NCI-H1436 treated with DMSO at 0.1 percent for 48 hours (cell line): ENCODE measurements at places on chromosomes 2 and 18.

DNA sequence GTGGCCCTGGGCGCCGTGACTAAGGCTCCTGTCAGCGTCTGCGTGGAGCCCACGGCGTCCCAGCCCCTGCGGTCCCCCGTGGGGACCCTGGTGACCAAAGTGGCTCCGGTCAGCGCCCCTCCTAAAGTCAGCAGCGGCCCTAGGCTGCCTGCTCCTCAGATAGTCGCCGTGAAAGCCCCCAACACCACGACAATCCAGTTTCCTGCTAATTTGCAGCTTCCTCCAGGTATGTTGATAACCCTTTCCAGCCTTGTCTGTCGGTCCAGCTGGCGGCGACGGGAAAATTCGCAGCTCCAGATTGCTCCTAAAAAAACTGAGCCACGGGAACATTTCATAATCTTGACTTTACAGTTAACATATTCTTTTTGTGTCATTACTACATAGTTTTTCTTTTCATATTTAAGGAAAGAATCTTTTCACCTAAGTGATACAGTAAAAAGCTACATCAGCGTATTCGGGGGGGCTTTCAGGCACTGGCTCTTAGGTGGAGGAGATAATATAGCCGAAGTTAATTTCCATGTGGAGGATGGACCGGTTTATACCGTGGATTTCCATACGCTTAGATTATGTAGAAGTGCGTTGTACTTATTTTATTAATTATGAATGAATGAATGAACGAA lies 916 bp downstream of the TAF4B start:
- DNase-seq = no peak

DNA sequence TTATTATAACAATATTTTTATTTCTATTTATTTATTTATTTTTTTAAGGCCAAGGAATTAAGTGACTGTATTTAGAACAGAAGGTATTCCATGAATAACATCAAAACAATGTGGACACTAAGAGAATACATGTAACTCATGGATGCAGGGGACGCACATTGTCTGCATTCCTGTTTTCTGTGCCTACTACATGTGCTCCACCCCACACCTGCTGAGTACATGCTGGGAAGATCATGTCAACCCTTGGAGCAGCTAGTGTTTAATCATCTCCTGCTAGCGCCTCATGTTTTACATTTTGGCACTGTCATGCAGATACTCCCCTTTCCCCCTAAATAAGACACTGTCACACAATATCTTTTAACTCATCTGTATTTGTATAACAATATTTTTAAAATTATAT lies 29.3 kb downstream of the DPYSL5 start:
- DNase-seq = no peak

GRCh38 chr18:55997151-55997561 lies 409.2 kb upstream of the TCF4 start:
- no peak for DNase-seq

- DNase-seq = no peak
Observed at GRCh38 chr18:9653390-9653789, 39.0 kb upstream of the PPP4R1 start.

GRCh38 chr2:118221536-118222272 lies 133.4 kb downstream of the INSIG2 start:
- DNase-seq = no peak

- no peak for DNase-seq
Observed at GRCh38 chr2:231573698-231574421, 18.8 kb upstream of the TEX44 start.

DNA sequence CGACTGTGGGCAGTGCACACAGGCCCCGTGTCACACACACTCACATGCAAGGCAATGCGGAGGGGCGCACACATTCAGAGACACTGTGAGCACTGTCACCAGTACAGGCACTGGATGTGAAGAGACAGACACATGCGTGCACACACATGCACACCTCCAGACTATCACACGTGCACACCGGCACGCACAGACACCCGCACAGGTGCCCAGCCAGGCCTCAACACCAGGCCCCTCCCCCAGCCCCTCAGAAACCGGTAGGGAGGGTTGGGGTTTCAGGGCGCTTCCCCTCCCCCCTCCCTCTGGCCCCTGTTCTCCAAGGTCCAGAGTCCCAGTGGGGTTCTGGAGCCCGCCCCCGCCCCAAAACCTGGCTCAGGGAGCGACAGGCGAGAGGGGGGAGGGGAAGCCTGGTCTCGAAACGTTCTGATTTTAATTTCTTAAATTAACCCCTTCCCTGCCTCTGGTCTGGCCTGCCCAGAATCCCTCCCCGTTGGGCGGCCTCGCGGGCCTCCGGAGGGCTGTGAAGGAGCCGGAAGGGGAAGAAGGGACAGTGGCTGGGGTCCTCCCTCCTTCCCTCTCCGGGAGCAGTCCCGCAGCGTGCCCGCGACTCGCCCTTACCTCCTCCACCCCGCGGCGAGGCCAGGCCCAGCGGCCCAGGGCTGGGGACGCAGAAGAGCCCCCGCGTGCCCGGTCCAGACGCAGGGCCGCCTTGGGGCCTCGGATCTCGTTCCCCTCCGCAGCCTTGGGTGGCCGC lies 558 bp downstream of the FBXO41 start:
- DNase-seq = no peak

DNA sequence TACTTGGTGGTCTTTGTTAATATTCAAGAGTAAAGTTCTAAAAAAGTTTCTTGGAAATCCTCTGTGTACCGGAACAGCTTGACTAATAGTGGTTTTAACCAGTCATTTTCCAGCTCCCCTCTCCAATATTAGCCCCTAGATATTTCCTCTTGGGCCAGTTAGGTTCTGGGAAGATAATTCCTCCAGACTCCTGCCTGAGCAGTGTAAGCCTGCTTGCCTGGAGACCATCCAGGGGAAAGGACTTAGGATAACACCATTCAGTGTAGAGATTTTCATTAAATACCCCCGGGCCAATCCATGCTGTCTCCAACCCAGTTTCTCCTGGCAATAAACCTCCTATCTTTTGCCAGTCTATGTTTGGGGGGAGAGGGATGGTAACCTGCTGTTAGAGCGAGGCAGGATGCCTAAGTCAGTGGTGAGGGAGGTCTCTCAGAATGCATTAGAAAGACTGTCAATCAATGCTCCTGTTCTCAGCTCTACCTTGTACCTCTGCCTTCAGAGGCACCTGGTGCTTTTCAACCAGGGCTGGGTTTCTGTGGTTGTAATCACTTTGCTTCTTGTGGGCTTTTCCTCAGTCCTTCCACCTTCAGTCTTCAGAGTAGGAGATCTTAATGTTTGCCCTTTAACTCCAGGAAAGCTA lies 186.4 kb downstream of the RNF152 start:
- DNase-seq = no peak

DNA sequence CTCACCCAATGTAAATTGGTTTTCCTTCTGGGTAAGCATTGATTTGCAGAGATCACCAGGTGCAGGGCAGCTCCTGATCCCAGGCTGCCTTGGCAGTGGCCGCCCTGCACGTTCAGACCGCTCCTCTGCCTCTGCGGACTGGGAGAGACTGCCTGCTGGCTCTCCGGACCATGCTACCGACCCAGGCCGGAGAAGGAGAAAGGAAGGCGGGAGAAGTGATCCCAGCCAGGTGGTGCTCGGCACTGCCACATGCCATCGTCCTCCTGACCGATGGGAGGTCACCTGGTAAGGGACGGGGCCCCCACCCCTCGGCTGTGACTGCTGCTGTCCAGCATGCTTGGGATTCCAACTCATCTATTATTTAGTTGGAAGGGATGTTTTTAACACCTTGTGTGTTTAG lies 108.1 kb upstream of the POU3F3 start:
- no peak for DNase-seq

GRCh38 chr2:11286323-11286722 lies 58.1 kb downstream of the ROCK2 start:
- no peak for DNase-seq

DNA sequence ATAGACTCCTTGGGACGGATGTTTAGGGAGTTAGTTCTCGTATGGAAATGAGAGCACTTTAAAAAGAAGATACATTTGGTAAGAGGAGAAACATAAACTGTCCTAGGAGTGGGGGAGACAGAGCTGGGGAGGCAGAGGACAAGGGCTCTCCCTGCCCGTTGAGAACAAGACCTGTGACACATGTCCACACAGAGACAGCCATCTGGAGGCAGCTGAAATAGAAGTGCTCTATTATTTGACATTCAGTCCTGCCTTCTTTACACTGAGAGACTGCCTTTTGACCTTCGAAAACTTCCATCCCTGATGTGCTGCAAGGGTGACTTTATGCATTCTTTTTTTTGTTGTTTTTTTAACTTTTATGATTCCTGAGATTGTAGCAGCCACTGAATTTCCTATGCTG lies 150.1 kb downstream of the UXS1 start:
- DNase-seq = no peak

DNA sequence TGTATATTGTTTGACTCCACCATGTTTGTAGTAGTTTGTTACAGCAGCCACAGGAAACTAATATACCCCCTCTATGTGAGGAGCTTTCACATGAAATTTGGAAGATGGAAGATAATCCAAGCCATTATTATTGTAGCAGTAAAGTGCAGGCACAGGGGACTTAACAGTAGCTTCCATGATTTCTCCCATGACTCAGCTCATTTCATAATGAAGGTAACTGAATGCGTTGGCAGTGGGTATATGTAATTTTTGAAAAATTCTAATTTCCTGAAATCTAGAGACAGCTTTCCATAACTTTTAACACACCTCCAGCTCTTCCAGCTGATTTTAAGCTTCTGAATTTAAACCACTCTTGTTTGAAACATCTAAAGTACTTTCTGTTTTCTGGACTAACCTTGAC lies 181.2 kb downstream of the NR4A2 start:
- DNase-seq = no peak

- DNase-seq = no peak
Observed at GRCh38 chr2:146027156-146027555, 1507.2 kb upstream of the ZEB2 start.

DNA sequence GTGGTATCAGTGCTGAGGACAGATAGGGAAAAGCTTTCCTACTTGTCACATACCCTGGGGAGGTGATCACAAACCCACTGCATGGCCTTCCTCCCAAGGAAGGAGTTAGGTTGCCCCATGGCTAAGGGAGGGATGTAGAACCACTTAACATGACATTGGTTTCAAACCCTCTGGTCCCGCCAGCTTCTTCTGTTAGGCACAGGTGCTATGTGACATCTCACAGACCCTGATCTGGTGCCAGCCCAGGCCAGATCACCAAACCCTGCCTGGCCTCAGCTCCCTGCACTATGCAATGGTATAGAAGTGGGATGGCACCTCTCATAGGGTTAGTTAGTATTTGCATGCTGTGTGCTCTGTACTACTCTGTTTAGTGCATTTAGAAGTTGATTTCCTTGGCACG lies 58.0 kb downstream of the TCF7L1 start:
- no peak for DNase-seq

DNA sequence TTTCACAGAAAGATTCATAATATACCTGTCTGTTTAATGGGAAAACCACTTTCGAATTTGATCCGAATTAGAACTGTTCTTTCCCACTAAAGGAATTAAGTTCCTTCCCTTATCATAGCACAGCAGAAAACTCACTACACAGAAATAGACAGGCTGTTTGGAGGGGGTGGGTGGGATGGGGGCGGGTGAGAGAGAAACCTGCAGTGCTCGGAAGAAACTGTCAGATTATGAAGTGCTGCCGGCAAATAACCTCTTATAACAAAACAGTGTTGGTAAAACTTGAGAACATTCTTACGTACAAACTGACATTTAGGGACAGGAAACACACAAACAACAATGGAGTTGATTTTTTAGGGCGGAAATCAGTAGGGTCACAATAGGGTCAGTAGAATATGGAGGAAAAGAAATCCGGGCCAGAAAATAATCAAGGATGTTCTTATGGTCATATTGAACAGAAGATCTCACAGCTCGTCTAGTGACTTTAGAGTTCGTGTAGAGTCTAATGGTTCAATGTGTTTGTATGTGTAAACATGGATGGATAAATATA lies 756.0 kb upstream of the LRATD1 start:
- DNase-seq = no peak

DNA sequence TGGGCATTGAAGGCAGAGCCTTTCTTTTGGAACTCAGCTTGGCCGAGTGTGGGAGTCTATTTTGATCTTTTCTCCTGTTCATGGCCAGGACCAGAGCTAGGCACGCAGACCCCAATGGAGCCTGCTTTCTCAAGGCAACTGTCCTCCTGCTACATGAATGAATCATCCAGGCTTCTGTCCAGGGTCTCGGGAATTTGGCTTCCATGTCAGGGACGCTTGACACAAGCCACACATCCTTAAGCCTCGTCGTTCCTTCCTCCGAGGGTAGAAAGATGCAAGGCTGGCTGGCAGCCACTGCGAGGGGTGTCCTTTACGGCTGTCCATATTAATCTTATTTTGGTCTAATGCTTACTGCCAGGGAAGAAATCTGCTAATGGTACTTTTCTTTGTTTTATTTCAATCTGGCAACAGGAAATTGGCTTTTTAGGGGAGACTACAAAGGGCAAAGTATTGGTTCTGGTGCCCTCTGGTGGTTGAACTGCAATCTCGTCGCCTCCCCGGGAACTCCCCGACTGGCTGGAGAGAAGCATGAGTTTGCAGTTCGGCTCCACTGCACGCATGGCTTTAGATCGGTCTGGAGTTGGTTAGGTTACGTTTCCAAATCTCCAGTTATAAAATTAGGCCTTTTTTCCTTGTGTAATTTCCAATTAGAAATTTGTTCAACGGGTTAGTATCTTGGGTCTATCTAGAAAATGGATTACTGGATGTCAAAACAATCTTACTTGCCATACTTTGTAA lies 135.2 kb downstream of the ALPK2 start:
- DNase-seq = peak; percentile 12

DNA sequence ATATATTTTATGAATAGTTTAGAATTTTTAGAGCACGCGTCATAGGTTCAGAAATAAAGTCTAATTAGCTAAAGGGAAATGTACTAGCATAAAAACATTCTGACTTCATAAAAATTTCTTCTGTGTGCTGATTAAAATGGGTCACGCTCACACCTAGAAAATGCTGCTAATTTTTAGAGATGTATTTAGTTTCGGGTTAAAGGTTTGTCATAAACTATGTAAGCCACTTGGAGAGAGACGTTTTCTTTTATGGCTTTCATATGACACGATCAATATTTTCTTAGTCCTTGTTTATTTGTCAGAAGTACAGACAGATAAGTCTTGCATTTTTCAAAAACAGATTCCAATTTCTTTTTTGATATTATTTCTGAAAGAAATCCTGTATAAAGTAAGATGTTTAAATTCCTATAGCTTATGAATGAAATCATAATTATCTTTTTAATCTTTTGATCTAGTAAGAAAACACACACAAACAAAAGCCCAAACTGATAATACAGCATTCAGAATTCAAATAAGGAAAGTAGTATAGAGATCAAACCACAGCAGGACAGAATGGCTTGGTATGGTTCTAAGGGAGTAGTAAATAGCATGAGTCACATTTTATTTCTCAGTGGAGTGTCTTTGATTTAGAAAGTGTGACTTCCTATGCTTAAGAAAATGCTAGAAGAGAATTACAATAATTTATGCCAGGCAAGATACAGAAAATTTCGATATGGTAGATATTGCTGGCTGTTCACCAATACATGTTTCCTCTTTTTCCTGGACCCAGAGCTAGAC lies 236.6 kb downstream of the GPD2 start:
- DNase-seq = no peak

- no peak for DNase-seq
Observed at GRCh38 chr2:203871371-203871983, 3.9 kb downstream of the CTLA4 start.

- no peak for DNase-seq
Observed at GRCh38 chr18:22378672-22379282, 38.9 kb downstream of the CTAGE1 start.
